Testis (tissue), 5 donors: ENCODE measurements at places on chromosomes 11 and 22.

DNA sequence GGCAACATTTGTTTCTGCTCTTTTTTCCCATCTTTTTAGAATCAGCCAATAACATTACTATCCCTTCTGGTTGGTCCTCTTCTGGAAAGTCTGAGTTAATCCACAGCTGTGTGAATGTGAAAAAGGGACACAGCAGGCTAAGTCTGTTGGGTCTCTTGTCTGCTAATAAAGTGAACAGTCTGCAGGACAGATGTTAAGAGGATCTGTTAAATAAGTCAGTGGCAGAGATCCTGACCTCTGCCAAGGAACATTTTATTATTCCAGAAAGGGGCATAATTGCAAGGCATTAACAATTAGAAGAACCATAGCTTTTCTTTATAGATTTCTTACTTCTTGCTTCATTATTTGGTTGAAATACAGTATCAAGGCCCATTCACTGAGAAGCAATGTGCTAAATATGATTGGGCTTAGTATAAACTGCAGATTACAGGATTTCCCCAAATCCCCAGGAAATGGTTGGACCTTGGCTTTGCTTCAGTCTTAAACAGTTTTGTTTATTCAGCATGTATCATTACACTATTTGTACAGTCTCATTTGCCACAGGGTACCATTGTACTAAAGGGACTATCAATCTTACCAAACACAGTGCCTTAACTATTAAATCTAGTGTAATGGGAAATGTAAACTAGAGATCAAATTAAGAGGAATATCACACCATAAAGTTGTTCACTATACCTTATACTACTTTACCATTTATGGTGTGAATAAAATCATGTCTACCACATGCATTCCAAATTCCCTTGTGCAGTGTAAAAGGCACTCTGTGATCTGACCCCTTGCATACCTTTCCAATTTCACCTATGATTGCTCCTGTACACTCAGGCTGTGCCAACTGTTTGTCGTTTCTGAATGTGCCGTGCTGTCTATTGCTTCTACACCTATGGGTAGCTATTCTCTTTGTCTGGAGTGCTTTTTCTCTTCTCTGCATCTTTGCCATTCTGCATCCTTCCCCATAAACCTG, 274.0 kb downstream of the SOX6 start:
- H3K27me3 ChIP-seq: no peaks in the 10 kb centered on the region
- no peaks in the 10 kb centered on the region for H3K4me1 ChIP-seq
- H3K27ac ChIP-seq: no peak overlapping the region
- DNase-seq: no peak
- H3K36me3 ChIP-seq: no peaks in the 10 kb centered on the region
- H3K4me3 ChIP-seq: no peak overlapping the region

GRCh38 chr11:72970557-72971118, 156.4 kb downstream of the ATG16L2 start:
- H3K36me3 ChIP-seq: no peaks in the 10 kb centered on the region
- no peaks in the 10 kb centered on the region for H3K27me3 ChIP-seq
- no peaks in the 10 kb centered on the region for H3K4me1 ChIP-seq
- no peak for DNase-seq

DNA sequence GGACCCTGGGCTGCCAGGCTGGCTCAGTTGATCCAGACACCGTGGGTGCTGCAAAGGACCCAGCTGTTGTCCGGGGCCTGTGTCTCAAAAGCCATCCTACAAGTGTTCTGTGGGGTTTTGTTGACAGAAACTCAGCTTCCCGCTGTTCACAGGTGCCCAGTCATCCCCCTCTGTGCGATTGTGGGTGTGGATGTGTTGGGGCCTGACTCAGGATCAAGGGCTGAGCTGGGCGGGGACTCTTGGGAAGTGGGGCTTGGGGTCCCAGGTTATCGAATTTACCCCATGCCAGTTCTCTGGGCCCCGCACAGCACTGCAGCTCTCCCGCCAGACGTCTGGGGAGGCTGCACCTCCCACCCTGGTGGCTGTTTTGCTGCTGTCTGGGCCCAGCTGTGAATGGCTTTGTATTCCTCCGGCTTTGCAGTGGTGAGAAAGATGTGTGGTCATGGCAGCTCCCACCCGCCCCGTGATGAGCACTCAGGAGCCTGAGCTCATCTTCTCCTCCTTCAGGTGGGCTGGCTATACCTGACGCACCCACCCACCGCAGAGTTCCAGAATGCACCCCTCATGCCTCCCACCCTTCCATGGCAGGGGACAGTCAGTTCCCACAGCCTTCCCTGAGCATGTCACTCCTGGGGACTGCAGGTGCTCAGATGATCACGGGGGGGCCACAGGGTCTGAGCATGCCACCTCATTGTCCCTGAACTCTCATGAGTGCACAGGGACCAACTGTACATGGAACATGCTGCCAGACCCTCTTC, 3.6 kb upstream of the AP2A2 start:
- H3K36me3 ChIP-seq: no peaks in the 10 kb centered on the region
- H3K4me3 ChIP-seq: no peak overlapping the region
- H3K27me3 ChIP-seq: no peaks in the 10 kb centered on the region
- DNase-seq: no peak
- H3K4me1 ChIP-seq: peaks cover 9% of the 10 kb centered on the region

GRCh38 chr22:36351921-36352802, 35.6 kb downstream of the MYH9 start:
- no peak overlapping the region for H3K4me3 ChIP-seq
- no peaks in the 10 kb centered on the region for H3K36me3 ChIP-seq
- H3K4me1 ChIP-seq: peaks cover 62% of the 10 kb centered on the region
- H3K27me3 ChIP-seq: no peaks in the 10 kb centered on the region

GRCh38 chr22:46812788-46813187, 50.3 kb downstream of the TBC1D22A start:
- no peak overlapping the region for H3K27ac ChIP-seq
- no peak for DNase-seq
- no peaks in the 10 kb centered on the region for H3K4me1 ChIP-seq
- H3K36me3 ChIP-seq: no peaks in the 10 kb centered on the region
- no peak overlapping the region for H3K4me3 ChIP-seq
- no peaks in the 10 kb centered on the region for H3K27me3 ChIP-seq

DNA sequence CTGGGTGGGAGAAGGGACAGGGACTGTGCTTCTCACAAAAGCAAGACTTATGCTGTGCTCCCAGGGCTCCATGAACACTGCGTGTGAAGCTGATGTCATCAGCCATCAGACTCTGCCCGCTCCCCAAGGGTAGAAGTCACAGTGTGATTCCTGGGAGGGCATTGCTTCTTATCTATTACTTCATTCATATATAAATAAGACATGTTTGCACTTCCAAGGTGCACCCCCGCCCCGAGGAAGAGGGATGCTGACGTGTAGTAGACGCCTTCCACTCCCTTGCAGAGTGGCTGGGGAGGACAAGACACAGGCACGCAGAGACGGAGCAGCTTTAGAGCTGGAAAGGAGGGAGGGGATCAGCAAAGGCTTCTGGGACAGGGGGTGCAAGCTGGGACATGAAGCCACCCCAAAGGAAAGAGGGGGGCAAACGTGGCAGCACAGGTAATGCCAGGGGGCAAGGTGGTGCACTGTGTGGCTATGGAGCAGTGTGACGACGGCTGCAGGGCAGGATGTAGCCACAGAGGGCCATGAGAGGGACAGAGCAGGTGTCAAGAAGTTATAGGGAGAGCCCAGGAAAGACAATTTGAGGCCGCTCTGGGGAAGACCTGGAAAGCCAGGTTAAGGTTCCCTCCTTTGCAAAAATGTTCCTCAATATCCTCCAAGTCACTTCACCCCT, 558.5 kb downstream of the MN1 start:
- H3K36me3 ChIP-seq: no peaks in the 10 kb centered on the region
- H3K4me3 ChIP-seq: no peak overlapping the region
- H3K4me1 ChIP-seq: peaks cover 30% of the 10 kb centered on the region
- H3K27ac ChIP-seq: no peak overlapping the region
- H3K27me3 ChIP-seq: no peaks in the 10 kb centered on the region
- no peak for DNase-seq
